ENCODE measurements at places on chromosomes 2 and 18. TPM values are rescaled to one million over a fixed set of nuclear protein-coding genes. Genes with fewer than 3 reads are reported as not detected.

Gene HSPE1
- 356 TPM for total RNA-seq

Gene VWA3B
- not detected for total RNA-seq

Gene FAM210A
- total RNA-seq: 15.6 TPM

Gene MOGAT1
- total RNA-seq: not detected

Gene VIT
- not detected for total RNA-seq

Gene ANKZF1
- 30.6 TPM for total RNA-seq

Gene ABCG5
- not detected for total RNA-seq

Gene SLC66A2
- total RNA-seq: 28.0 TPM

Gene NPC1
- 53.0 TPM for total RNA-seq

Gene TMEM163
- total RNA-seq: not detected

Measured in A673 (cell line).